ENCODE measurements at places on chromosomes 1 and 21.
A peak's percentile ranks its signal among the peaks of the same experiment; 100 is the strongest.

DNA sequence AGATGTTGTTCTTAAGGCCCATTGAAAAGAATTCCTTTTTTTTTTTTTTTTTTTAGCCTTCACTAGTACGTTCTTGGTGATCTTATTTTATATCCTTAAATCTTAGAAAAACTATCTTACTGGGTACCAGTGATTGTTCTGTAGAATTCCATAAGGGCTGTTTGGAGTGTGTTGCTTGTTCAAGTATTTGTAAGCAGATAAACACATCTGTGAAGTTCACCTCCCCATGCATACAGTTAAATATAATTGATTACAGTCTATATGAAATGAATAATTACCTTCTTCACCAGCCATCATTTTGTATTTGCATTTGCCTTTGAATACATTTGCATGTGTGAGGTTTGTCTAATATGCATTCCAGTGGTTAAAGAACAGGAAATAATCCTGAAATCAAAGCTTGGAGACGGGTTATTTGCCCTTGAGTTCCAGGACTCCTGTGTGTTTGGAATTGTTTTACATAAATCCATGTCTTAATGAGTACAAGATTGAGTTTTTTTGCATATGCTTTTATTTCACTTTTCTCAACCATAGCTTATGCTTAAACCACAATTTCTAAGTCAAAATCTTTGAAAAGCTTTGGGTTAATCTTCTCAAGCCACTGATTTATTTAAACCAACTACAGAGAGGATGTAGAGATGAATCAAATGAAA lies 73.1 kb downstream of the VPS13D start:
- DNase-seq = no peak

DNA sequence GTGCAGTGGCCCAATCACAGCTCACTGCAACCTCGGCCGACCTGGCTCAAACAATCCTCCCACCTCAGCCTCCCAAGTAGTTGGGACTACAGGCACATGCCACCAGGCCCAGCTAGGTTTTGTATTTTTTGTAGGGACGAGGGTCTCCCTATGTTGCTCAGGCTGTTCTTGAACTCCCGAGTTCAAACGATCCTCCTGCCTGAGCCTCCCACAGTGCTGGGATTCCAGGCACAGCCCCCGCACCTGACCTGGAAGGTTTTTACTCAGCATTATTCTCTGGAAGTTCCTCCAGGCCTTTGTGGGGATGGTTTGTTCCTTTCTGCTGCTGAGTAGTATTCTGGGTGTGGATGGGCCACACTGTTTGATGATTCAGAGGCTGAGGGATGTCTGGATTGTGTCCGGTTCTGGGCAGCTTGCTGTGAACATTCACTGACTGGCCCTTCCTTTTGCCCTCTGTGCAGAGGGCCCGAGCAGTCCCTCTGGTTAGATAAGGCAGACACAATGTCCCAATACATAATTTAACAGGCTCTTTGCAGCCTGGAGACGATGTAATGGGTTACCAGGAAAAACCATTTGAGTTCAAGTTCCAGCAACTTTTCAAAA lies 6.0 kb upstream of the TRAPPC10 start:
- DNase-seq = no peak

GRCh38 chr1:8986814-8987190 lies 39.4 kb downstream of the SLC2A7 start:
- no peak for DNase-seq

- DNase-seq = no peak
These were observed 94.2 kb downstream of the ARHGEF10L start for GRCh38 chr1:17633654-17634053.

GRCh38 chr1:96492236-96492635 lies 229.3 kb upstream of the PTBP2 start:
- no peak for DNase-seq

DNA sequence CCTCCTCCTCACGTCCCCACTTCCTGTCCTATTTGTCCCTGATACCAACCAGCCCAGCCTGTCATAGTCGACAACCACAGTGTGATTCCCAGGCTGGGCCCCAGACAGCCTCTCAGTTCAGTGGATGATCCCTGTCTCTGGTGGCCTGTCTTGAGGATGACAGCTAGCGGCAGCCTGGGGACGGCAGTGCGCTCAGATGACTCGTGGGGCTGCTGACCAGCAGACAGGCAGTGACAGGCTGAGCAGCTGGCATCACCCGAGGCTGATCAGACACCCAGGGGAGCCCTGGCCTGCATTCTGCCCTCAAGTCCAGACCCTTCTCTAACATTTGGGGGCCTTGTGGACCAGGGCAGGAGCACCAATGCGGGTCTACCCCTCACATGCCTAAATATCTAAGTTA lies 21.0 kb downstream of the NKAIN1 start:
- no peak for DNase-seq

DNA sequence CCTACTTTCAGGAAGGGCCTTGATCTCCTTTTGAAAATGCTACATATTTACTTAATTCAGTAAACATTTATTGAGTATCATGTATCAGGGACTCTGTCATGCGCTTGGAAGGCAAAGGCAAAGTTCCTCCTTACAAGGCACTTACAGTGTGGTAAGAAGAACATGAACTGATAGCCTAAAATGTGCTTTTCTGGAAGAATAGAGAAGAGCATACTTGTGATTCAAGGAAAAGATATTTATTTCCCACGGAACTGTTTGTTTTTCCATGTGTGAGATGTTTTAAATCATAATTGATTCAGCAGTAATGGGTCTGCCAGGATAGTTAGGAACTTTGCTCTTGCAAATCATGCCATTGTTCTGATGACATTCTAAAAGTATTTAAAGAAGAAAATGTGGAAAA lies 110.1 kb upstream of the ZNHIT6 start:
- no peak for DNase-seq

- no peak for DNase-seq
These were observed 4.8 kb upstream of the RGS16 start for GRCh38 chr1:182608845-182609610.

- DNase-seq = no peak
These were observed 80.3 kb downstream of the RNF220 start for GRCh38 chr1:44485229-44485933.

DNA sequence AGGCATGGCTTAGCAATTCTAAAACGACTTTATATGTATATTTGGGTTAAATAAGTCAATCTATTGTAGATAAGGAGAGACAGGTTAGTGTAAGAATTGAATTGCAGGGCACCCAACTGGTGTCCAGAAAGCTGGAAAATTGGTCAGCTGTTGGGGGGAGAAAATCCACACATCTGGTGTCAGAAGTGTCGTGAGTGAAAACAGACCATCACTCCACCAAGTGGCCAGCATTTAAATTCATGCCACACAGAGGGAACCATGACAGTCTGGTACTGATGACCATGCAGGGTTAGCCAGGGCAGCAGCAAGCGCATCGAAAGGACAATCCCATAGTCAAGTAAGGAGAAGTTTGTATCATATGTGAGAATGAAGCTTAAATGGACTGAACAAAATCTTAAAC lies 11.7 kb downstream of the LAX1 start:
- DNase-seq = no peak

GRCh38 chr1:206633708-206634121 lies 1.6 kb upstream of the DYRK3 start:
- DNase-seq = no peak

- DNase-seq = no peak
These were observed 366.3 kb upstream of the ESRRG start for GRCh38 chr1:217089361-217090014.

- no peak for DNase-seq
These were observed 47.5 kb downstream of the TRPM2 start for GRCh38 chr21:44400791-44401385.

- DNase-seq = no peak
These were observed 923 bp downstream of the CAP1 start for GRCh38 chr1:40041466-40041838.

GRCh38 chr1:161999301-162000052 lies 24.2 kb downstream of the OLFML2B start:
- DNase-seq = no peak

- DNase-seq = no peak
These were observed 122.3 kb upstream of the TMPRSS2 start for GRCh38 chr21:41630249-41630648.

GRCh38 chr1:224591326-224591725 lies 24.8 kb upstream of the CNIH3 start:
- no peak for DNase-seq

GRCh38 chr1:225886159-225887029 lies 2.6 kb downstream of the LEFTY1 start:
- DNase-seq = no peak

GRCh38 chr1:4660917-4661594 lies 6.6 kb downstream of the AJAP1 start:
- no peak for DNase-seq

DNA sequence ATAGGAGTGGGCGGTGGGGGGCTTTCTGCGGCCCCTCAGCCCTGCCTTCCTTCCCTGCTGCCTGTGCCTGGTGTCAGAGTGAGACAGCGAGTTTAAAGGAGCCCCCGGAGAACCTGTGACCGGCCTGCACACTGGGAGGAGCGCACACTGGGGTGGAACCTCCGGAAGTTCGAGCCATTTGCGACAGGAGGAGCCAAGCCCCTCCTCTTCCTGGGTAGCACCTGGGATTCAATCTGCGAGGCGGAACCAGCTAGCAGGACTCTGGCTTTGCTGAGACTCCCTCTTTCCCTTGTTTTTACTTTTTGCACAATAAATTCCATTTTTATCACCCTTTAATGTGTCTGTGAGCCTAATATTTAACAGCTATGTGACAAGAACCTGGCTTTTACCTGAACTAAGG lies 540.6 kb downstream of the NPHP4 start:
- no peak for DNase-seq

- no peak for DNase-seq
These were observed 11.8 kb downstream of the UBIAD1 start for GRCh38 chr1:11284784-11285183.

DNA sequence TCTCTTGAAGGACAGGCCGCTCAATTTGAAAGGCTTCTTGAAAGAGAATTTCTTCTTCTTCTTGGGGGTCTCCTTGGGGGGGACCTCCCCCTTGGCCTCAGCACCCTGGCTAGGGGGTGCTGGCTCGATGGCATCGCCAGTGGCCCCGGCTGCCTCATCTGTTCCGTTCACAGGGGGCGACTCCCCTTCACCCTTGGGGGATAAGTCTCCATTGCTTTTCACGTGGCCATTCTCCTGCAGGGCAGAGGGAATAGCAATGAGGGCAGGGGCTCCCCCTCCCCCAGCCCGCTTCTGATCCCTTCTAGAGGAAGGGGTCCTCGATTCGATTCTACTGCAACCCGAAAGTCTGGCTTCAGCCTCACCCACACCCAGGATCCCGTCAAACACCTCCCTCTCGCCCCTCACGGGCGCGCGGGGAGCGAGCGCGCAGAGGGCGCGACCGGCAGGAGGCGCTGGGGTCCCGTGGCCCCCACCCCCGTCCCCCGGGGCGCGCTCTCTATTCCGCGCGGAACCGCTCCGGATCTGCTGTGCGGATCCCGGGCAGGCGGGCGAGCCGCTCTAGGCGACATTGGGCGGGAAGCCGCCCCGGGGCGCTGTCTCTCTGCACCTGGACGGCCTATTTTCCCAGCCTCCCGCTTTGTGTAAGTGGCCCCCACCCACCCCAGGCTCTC lies 1.0 kb downstream of the MARCKSL1 start:
- peak; percentile 35 for DNase-seq

DNA sequence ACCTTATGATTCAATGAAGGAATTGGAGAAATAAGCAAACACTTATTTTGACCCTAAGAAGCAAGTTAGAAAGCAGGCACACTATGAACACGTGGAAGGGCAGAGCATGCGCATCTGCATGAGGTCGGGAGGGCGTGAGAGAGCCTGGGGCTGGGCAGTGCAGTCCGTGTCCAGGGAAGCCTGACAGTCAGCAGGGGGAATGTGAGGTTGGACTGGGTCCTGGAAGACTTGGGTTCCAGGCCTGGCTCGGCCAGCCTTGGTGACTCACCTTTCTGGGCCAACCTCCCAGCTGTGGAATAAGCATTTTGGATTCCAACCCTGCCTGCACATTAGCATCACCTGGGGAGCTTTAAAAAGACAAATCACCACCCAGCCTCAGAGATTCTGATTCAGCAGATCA lies 26.6 kb upstream of the LMX1A start:
- no peak for DNase-seq

DNA sequence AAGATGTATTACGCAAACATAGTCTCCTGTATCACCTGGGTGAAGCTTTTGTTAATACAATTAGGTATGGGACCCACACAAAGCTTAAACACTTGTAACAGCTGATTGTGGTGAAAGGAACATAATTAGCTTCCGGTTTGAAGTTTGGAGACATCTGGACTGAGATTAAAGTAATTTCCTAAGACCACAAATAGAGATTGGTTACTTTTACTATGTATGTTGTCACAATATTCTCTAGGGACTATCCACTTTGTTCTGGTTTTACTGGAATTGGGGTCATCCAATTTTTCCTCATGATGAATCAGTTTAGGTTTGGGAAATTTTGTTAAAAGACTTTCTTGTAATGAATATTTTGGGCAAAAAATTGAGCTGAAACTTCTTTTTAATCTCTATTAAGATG lies 71.8 kb upstream of the SAMSN1 start:
- no peak for DNase-seq

DNA sequence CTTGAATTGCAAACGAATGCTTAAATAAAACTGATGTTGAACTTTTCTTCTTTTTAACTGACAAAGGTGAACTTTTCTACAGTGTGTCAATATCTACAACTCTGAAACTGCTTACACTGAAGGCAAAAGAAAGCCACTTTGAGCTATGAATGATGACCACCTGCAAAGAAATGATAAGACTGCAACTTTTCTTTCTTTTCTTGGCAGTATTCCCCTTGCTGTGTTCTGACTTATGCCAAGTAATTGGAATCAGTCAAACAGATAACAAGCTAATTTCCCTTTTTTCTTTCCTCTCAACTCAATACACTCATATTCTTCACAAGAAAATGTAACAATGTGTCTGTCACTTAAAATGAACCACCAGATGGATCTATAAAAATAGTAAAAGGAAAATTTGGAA lies 588.1 kb upstream of the BRINP3 start:
- no peak for DNase-seq

GRCh38 chr1:178768423-178768822 lies 43.4 kb downstream of the RALGPS2 start:
- DNase-seq = no peak

- DNase-seq = no peak
These were observed 529 bp downstream of the EGLN1 start for GRCh38 chr1:231421546-231421970.

GRCh38 chr21:21057349-21058062 lies 59.3 kb downstream of the NCAM2 start:
- no peak for DNase-seq

DNA sequence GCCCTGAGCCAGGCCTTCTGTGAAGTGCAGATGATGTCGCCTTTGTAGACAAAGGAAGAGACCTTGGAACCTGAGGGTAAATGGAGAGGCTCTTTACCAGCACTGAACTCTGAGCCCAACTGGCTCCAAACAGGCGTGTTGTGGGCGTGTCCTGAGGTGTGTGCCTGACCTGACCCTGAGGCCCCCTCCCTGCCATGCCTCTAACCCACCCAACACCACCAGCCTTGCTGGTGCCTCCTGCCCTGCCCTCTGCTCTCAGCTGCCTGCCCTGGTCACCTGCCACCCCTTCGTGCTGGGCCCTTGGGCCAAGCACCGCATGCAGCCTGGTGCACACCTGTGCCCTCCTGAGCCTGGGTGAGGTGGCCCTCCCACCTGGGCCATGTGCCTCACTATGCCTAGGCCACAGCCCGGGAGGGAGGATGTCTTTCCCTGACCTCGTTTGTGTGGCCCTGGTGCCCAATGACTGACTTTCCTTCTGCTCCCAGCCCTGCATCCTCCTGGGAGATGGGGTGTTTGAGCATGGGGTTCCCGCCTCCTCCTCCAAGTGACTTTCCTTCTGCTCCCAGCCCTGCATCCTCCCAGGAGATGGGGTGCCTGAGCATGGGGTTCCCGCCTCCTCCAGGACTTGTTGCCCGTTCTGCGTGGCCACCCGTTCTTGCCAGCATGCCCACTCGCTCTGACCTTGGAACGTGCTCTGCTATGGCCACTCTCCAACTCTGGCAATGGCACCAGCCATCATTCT lies 157.0 kb downstream of the PCBP3 start:
- DNase-seq = no peak

- DNase-seq = no peak
These were observed 366.4 kb upstream of the NFIA start for GRCh38 chr1:60715970-60716369.
